ENCODE measurements at places on chromosomes 13 and 19.

- no peak for DNase-seq
These were observed 145.7 kb downstream of the LIG4 start for GRCh38 chr13:108069521-108070210.

- no peak for DNase-seq
These were observed 6.3 kb upstream of the POU4F1 start for GRCh38 chr13:78609464-78610205.

DNA sequence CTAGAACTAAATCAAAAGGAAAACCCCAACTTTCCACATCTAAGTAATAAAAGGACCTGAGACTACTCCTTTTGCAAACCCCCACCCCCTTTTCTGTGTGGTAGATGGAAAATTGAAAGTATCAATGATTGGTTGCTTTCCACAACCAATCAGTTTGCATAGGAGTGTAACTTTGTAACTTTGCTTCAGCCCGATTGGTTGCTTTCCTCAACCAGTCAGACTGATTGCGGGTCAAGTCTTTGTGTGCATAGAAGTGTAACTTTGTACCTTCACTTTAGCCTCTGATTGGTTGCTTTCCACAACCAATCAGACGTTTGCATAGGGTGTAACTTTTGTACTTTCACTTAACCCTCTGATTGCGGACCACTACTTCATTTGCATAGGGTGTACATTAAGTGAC, 8.0 kb upstream of the B3GLCT start:
- DNase-seq: no peak

DNA sequence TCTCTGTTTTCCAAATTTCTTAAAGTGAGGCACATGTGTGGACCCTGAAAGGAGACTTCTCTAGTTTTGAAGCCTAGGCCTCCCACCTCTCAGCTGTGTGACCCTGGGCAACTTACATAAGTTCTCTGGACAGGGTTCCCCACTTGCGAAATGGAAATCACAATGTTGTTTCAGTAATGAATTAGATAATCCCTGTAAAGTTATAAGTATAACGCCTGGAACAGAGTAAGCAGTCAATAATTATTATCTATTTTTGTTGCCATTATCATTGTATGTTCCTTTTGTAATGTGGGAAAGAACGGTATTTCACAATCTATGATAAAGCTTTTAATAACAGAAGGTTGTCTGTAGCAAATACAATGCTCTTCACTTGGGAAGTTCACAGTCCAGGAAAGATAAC, 437.3 kb upstream of the ZNF507 start:
- no peak for DNase-seq

DNA sequence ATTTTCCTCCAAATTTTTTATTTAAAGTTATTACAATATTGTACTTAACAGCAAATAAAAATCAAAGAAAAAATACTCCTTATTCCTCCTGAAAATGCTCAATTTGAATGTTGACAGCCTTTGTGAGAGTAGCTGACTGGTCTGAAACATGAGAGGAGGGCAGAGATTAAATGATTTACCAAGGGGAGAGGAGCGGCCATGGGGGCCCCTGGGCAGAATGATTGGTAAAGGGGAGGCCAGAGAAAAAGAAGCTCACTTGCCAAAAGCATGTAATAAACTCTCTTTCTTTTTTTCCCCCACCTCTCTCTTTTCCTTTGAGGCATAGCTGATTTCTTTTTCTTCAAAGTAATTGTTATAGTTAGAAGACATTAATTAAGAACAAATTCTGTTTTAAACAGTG, 30.1 kb upstream of the FNDC3A start:
- DNase-seq: no peak

DNA sequence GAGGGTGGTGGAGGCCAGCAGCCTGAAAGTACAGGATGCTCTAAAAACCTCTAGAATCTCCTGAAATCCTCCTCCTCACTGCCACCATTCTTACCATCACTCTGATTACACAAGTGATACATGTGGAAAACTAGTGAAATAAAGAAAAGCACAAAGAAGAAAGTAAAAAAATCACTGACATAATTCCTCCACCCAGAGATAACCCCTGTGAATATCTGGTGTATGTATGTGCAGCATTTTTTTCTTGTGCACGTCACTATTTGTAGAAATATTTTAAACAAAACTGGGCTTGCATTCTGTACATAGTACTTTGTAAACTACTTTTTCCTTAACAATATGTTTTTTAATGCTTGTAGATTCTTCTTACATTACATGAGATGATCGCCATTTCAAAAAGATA, 73.2 kb downstream of the CDADC1 start:
- DNase-seq: no peak

GRCh38 chr19:35959040-35959967, 23.1 kb downstream of the LRFN3 start:
- DNase-seq: peak; percentile 82

DNA sequence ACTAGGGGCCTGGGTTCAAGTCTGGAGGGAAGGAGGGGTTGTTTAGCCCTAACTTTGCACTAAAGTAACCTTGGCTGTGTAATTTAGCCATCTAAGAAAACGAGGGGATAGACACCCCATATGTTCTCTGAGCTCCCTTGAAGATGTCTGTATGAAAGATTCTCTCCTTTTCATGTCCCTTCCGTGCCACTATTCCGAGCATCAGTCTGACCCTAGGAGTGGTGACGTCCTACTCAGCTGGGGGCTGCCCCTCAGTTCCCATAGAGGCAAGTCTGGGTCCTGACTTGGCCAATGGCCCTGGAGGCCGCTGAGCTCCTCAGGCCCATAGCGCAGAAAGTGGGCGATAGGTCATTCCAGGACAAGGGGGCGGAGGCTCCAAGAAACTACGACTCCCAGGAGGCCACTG, 790 bp upstream of the WDFY2 start:
- DNase-seq: no peak

DNA sequence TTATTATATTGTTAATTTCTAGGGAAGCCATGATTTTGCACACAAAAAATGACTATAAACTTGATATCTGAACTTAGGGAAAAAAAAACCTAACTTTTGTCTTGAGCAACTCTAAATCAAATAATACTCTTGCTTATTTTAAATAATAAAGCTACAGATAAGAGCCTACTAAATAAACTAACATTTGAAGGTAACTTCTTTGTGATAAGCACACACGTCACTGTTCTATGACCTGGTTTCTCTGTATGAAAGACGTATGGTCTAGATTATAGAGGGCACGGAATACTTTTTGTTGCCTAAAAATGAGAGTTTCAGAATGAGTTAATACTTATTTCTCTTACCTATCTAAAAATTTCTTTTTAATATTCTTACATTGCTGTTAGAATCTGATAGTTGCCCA, 603.2 kb downstream of the DCT start:
- DNase-seq: no peak

DNA sequence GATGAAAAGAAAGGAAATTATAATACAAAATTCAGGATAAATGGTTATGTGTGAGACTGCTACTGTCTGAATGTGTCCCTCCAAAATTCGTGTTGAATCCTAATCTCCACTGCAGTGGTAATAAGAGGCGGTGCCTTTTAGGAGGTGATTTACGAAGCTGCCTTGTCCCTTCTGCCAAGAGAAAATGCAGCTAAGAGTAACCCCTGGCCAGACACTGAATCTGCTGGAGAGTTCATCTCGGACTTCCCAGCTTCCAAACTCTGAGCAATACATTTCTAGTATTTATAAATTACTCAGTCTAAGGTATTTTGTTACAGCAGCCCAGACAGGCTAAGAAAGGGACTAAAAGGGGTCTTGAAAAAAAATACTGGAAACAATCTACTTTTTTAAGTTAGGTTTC, 152.6 kb downstream of the KLF12 start:
- DNase-seq: no peak

- no peak for DNase-seq
These were observed 61.2 kb downstream of the ZAR1L start for GRCh38 chr13:32253911-32254399.
